CD4-positive, alpha-beta T cell treated with Interleukin-15 for 1 hour (primary cell): ENCODE measurements at places on chromosomes 7 and 10.

GRCh38 chr7:114818501-114818900, 103.4 kb upstream of the MDFIC start:
- no peak for DNase-seq

DNA sequence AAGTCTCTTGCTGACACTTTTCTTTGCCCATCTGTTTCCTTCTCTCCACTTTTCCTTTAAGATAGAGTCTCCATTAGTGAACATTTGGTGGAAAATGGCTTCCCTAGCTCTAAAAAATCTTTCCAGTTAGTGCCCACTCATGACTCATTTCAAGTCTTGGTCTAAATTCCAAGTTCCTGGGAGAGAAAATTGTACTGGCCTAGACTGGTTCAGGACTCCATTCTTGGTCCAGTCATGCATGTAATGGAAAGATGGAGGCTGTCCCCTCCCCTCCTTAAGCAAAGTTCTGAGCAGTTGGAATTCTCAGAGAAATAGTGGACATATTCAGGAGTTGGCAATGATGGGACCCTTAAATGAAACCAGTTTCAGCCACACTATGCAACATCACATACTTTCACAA, 3.8 kb upstream of the ALDH18A1 start:
- no peak for DNase-seq

DNA sequence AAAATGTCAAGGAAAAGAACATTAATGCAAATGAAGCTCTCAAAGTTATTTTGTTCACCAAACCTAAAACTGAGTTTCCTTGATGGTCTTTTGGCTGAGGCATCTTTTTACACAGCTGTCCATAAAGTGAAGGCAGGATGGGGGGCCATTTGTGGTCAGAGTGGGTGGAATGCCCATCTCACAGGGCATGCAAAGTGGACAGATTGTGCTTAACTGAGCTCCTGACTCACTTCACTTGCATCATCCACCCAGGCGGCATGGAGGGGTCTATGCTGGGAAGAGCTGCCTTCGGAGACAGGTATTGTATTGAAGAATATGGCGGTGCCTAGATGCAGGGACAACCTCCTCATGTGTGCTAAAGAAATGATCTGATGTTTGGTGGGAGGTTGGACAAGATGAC, 905.3 kb downstream of the KCNMA1 start:
- DNase-seq = no peak

- DNase-seq = no peak
These were observed 592.5 kb downstream of the KCNMA1 start for GRCh38 chr10:77045085-77045484.

DNA sequence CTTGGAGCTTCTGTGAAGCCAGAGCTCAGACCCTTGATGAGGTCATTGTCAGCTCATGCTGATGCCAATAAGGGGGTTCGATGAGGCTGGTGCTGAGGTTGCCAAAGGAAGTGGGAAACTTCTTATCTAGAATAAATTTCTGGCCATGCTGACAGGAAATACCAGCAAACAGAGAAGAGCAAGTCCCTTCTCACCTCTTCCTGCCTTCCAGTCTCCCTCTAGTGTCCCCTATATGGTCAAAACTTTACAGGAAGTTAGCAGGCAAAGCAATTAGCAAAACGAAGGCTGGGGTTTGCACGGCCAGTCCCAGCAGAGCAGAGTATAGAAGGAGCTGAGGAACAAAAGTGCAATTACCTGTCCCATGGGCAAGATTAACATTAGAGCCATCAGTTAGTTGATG, 15.1 kb upstream of the NEUROG3 start:
- DNase-seq = no peak

DNA sequence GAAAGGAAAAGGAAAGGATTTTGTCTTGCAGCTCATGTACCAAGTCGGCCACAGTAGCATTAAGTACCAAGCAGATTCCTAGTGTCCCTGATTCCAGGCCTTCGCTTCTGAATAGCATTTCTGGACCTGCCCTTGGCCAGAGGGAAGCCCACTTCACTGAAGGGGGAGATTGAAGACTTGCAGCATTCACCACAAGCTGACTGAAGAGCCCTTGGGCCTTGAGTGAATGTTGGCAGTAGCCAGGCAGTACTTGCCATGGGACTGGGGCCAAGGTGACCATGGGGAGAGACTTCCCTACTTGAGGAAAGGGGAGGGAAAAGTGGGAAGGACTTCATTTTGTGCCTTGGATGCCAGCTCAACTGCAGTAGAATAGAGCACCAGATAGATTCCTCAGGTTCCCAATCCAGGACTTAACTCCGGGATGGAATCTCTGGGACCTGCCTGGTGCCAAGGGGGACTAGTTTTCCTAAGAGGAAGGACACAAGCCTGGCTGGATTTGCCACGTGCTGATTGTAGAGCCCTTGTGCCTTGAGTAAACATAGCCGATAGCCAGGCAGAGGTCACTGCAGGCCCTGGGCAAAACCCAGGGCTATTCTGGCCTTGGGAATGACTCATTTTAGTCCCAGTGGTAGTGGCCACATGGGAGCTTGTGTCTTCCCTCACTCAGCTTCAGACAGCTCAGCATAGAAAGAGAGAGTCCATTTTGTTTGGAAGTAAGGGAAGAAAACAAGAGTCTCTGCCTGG, 141.7 kb upstream of the KCND2 start:
- DNase-seq = no peak

GRCh38 chr7:1176891-1177373, 16.9 kb upstream of the ZFAND2A start:
- DNase-seq = peak; percentile 66

GRCh38 chr10:11773761-11774441, 31.7 kb downstream of the ECHDC3 start:
- DNase-seq = no peak

- no peak for DNase-seq
These were observed 523.9 kb downstream of the ADRA2A start for GRCh38 chr10:111600772-111601171.

DNA sequence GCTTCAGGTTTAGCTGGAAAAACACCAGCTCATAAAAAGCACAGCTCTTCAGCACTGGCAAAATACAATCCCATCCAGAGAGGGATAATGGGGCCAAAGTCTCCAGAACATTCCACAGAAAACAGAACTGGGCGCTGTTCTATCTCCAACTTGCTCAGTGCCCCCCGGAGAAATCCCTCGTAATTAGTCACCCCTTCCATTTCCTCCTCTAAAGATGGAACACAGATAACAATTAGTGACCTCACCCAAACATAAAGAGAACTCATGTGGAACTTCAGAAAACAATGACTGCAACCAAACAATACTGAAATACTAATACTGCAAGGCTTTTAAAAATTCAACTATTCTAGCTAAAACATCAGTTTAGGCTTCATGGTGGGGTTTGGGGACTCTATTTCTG, 46.3 kb downstream of the KIAA1549 start:
- no peak for DNase-seq

- DNase-seq = no peak
These were observed 8.5 kb upstream of the GLCCI1 start for GRCh38 chr7:7959979-7960670.
